ENCODE measurements at places on chromosomes 1 and 21.
A peak's percentile ranks its signal among the peaks of the same experiment; 100 is the strongest.

DNA sequence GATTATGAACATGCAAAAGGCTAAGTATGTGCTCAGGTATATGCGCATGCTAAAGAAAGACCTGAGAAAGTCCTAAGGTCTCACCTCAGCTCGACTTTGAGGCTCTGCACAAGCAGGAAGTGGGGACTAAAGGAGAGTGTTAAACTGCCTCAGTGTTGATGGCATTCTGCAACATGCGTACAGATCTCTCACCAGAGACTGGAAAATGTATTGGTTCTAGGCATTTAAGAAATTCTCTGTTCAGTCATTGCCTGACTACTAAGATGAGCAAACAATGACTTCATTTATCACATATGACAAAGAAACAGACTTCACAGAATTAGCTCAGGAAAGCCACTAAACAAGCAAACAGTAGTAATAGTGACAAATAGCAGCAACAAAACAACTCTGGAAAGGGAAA is 90.8 kb downstream of the USH2A start:
- no peak for DNase-seq

DNA sequence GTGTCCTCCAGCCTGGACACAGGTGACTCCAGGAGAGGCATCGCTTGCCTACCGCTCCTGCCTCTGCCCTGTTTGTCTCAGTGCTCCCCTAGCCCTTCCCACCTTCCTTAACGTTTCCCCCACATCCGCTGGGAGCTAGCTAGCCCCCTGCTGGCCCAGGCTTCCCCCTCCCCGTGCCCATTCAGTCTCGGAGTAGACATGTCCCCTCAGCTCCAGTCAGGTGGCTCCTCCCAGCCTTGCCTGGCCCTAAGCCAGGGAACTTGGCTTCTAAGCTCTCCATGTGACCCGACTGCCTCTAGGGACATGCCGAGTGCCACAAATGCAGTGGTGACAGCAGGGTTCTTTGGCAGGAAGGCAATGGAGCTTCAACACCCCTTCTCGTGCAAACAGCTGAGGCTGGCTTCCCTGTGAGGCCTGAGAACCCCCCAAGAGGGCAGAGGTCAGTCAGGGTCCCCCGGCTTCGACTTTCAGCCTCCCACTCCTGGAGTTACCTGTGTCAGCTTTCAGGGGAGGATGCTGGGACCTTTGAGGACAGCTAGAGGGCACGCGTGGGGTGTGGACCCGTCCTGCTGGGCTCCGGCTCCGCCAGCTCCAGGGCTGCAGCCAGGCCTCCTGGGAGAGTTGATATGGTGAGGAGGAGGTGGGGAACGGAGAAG is 16.2 kb downstream of the DRAXIN start:
- no peak for DNase-seq

DNA sequence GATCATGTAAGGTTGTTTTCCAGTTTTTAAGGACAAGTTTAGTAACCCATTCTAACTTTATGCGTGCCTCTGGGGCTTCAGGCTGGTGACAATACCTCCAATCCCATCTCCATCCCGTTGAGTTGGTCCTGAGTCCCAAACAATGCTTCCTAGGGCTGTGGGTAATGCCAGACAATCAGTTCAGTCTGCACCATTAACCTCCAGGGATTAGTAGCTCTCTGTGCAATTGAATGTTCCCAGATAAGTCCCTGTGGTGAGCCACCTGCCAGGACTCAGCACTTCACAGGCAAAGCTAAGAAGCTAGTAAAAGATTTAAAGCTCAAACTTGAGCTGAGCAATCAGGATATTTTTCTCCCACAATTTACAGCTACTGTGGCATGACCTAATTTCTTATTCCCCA is 462.2 kb upstream of the PTBP2 start:
- no peak for DNase-seq

- no peak for DNase-seq
Measured at GRCh38 chr1:225999912-226000337, 782 bp upstream of the SDE2 start.

GRCh38 chr21:46092026-46092764 is 5.7 kb upstream of the COL6A2 start:
- peak; percentile 100 for DNase-seq

DNA sequence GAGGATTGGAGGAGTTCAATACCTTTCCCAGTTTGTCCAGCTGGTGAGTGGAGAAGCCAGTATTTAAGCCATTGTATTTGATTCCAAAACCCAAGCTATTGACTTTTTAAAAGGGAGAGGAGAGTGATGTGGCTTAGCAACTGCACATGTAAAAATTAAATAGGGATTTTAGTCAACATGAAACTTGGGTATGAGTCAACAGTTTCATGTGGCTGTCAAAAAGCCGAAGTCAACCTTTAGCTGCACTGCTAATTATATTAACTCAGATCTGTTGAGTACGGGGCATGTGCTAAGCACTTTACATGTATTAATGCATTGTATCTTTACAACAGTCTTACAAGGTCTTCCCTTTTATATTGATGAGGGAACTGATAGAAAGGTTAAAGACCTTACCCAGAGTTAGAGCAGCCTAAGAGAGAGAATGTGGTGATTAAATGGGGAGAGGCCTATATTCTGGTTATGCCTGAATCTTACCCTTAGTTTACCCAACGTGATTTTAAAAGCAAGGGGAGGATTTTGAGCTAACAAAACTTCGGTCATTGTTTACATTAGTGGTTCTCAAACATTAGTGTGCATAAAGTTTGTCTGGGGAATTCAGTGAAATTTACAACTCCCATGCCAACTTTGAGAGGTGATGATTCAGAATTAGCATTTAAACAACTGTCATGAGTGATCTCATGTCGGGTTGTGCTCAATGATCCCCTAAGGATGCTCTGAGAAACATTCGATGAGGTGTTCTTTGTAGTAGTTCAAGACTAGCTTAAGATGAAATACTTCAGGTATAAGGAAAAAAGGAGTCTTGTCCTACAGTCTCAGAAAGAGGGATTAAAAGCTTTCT is 6.9 kb upstream of the SLC35F3 start:
- no peak for DNase-seq

DNA sequence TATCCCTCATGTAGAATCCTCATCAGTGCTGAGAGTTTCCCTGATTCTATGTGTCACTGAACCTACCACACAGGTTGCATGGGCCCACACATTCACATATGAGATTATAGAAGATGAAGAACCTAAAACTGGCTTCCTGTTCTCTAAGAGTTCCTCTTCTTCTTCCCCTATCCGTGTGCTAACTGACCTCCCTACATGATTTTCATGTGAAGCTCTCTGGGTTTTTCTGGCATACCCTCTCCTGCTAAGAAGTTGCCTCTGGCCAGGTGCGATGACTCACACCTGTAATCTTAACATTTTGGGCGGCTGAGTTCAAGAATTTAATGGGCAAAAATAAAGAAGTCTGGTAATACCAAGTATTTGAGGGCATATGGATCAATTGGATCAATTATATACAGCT is 5.5 kb upstream of the CD244 start:
- no peak for DNase-seq

DNA sequence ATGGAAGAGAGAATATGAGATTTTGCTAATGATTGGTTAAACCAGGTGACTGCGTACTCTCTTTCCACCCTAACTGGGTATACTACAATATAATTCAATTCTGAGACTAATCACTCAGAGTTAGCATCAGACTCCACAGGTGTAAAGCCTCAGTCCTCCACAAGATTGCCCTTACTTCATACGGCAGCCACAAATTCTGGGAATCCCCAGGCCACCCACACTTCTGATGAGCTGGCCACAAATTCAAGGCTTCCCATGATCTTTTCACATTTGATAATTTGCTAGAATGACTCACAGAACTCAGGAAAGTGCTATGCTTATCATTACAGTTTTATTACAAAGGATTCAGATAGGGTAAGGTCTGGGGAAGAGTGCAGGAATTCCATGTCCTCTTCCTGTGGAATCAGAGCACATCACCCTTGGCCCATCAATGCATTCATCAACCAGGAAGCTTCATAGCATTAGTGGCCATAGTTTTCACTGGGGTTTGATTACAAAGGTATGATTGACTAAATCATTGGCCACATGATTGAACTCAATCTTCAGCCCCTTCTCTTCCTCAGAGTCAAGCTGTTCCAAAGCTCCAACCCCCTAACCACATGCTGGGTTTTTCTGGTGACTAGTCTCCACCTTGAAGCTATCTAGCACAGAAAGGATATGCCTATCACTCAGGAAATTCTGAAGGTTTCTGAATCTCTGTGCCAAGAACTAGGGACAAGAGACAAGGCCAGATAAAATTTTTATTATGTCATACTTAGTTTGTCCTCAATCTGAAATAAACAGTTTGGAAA is 131.7 kb downstream of the HHIPL2 start:
- DNase-seq = no peak

GRCh38 chr21:15031790-15032357 is 32.9 kb downstream of the NRIP1 start:
- DNase-seq = peak; percentile 85

GRCh38 chr1:154430903-154431302 is 25.8 kb downstream of the IL6R start:
- peak; percentile 27 for DNase-seq

- DNase-seq = no peak
Measured at GRCh38 chr1:178743801-178744200, 18.8 kb downstream of the RALGPS2 start.

GRCh38 chr21:26845066-26845758 is at the start of gene ADAMTS1:
ADAMTS1 (minus strand) TSS chr21:26845409; CDS start chr21:26844954, 455 bp downstream.
- peak; percentile 88 for DNase-seq

DNA sequence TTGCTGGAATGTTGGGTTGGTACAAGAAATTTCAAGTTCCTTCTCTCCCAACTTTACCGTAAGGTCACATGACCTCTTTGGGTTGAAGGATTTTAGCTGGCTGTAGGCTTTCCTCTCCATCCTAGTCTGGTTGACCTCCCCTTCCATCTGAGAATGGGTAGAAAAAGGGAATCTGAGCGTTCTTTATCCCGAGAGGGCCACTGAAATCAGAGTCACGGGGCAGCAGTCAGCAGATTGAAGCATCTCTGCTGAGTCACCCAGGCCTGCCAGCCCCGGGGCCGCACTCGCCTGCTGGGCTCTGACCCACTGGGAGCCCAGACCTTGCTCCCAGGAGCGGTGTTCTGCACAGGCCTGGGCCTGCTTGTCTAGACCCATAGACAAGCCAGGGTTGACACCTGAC is 31.0 kb downstream of the TMCC2 start:
- peak; percentile 51 for DNase-seq

DNA sequence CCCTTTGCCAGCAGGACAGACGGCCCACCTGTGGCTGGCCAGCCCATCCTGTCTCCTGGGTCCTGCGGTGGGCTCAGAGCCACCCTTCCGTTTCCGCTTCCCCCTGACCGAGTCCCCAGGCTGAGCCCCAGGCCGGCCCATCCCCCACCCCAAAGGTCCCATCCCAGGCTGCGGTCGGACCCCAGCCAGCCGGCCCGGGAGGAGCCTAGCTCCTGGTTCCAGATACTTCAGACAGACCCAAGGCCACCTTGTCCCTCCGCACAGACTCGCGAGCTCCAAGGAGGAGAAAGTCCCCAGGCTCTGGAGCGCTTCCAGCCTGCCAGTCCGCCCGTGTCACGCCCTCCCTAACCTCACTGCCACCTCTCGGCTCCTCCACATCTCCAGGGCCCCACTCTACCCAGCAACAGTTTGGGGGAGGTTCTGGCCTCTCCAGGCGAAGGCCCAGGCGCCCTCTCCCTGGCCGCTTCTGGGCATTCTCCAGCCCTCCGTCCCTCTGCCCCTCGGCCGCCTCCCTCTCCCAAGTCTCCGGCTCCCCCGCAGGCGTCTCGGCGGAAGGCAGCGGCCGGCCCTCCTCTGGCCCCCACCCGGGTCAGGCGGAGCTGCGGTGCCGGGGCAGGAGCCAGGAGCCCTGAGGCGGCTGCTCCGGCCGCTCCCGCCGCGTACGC is 835 bp downstream of the LRRN2 start:
- DNase-seq = no peak

DNA sequence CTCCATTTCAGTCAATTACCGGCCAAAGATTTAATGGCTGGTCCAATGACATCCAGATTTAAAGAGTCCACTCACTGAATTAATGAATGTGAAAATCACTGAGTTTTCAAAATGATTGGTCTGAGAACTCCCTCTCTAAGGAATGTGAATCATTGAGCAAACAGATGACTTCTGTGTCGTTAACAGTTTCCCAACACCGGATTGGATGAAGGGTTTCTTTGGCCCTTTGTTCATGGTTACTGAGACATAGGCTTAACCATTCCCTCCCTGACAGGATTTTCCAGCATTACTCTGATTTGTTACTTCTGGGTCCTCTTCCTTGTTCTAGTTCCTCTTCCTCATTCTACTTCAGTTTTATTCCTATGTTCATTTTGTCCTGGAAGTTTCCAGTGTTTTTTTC is 1.5 kb upstream of the CLDN17 start:
- DNase-seq = no peak

DNA sequence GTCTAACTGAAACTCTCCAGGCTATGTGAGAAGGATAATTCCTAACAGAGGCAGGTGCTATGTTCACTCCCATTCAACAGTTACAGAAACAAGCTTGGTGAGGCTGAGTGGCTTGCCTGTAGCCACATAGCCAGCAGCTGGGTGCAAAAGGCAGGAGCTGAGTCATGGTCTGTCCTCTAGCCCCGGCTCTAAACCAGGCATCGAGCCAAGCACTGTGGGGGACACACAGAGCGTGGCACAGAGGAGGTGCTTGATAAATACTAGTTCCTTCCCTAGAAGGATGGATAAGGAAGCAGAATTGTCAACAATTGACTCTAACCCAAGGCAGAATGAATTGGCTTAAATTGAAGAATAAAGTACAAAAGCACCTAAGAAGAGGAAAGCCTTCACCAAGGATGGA is 10.4 kb upstream of the KCNA2 start:
- DNase-seq = peak; percentile 23

GRCh38 chr1:169890761-169891538 is 2.7 kb downstream of the SCYL3 start:
- DNase-seq = no peak

GRCh38 chr21:32312326-32312725 is 13.7 kb downstream of the MRAP start:
- no peak for DNase-seq

GRCh38 chr1:65230731-65231481 is 78.4 kb upstream of the DNAJC6 start:
- no peak for DNase-seq

DNA sequence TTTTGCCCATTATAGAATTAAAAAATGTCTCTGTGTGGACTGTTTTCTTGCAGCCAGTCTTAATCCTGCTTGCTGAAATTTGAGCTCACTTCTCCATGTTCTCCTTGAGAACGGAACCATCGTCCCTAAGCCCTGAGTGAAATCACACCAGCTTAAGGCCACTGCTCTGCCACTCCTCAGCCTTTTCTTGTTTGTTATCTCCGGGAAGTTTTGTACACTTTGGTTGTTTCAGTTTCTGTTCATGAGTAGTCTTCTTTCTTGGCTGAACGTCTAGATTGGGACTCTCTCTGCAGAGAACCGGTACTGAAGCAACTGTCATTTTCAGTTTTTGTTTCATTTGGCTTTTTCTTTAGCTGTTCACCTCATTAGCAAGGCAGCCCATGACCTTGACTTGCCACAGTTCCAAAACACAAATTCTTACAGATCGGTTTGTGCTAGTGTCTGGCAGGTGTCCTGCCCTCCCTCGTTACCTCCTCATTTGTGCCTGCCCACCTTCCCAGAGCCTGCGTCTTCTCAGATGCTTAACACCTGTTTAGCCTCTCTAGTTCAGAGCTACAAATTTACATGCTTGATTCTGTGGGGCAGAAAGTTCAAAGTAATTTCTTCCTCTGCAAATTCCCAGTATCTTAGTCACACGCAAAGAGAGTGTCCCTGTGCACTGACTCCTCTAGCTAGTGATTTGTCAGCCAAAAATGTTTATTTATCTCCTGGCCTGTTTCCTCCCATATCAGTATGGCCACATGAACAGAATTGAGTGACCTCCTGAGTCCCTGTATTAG is 12.4 kb downstream of the PSEN2 start:
- peak; percentile 33 for DNase-seq

- DNase-seq = peak; percentile 39
Measured at GRCh38 chr1:11858968-11859871, 475 bp upstream of the NPPB start.

GRCh38 chr1:152018537-152018936 is 18.3 kb downstream of the S100A11 start:
- DNase-seq = peak; percentile 22
